ENCODE measurements at places on chromosomes 16 and 17.

DNA sequence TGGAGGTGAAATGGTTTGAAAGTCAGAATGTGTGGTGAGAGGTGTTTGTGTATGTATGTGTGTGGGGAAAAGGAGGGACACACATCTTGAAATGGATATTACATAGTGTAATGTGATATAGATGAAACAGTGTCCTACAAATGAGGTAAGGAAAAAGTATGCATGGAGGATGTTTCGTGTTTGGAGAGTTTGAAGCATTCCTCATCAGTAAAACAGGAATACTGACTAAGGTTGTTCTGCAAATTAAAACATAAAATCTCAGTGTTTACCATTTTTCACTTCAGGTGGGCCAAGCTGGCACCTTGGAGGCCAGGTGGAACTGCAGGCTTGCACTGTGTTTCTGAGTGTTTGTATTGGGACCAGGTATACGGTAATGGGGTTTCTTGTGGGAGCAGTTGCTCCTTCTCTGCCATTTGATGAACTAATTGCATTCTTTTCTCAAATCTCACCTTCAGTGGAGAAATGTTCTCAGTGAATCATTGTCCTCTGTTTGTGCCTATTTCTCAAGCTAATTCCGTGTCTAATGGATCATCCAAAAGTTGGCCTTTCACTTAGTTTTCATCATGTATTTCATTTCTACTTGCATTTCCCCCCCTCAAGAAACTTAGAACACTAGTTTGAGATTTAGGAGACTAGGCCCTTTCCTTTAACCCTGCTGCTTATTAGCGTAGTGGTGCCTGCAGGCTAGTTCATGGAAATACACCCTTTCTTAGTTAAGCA is 8.2 kb upstream of the TBKBP1 start:
- no peak for DNase-seq

GRCh38 chr16:73151225-73151624 is 103.3 kb upstream of the ZFHX3 start:
- DNase-seq = no peak

DNA sequence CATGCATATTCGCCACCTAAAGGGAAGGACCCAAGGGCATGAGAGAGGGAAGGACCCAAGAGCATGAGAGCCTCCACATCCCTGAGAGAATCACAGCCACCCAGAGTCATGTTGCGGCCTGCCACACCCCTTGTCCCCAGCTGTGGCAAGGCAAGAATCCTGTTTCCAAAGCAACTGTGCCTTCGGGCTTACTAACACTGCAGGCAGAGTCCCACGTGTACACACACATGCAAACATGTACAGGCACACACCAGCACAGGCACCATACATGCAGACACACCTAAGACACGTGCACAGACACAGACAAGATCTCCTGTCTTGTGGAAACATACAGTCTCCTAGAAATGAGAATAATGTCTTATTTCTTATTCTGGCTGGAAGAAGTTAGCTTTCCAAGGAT is 92.4 kb upstream of the CDYL2 start:
- no peak for DNase-seq

- no peak for DNase-seq
These were observed 8.1 kb downstream of the AQP8 start for GRCh38 chr16:25224731-25225319.

- no peak for DNase-seq
These were observed 484.0 kb downstream of the WWOX start for GRCh38 chr16:78583441-78583840.

- DNase-seq = no peak
These were observed 64.4 kb downstream of the EFCAB5 start for GRCh38 chr17:30005709-30006320.

DNA sequence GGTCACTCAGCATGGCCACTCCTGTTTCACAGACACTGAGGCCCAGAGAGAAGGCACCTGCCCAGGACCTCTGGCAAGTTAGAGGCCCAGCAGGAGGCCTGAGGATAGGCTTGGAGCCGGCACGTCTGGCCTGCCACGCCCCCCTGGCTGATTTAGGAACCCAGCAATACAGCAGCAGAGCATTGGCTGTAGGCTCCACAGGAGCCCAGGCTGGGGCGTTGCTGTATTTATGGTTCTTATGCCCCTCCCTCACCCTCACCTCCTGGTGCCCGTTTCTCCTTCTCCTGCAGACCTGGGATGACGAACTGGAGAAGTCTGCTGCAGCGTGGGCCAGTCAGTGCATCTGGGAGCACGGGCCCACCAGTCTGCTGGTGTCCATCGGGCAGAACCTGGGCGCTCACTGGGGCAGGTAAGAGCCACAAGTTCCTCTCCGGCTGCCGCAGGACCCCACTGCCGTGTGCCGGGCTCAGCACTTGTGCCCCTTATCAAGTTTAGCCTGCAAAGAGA is 25.8 kb downstream of the CRISPLD2 start:
- no peak for DNase-seq
